Dorsolateral prefrontal cortex (tissue), 122 donors: ENCODE measurements at places on chromosomes 6 and 20. TPM values are rescaled to one million over a fixed set of nuclear protein-coding genes. Genes with fewer than 3 reads are reported as not detected.

Gene HSPA1L
- total RNA-seq, result 7.3 TPM

Gene DEFB123
- total RNA-seq, result not detected

Gene ID4
- total RNA-seq, result 37.6 TPM

Gene MAS1
- total RNA-seq, result 6.3 TPM

Gene POLR1H
- total RNA-seq, result 11.9 TPM

Gene TRAPPC3L
- total RNA-seq, result 0.19 TPM

Gene WFDC10A
- not detected for total RNA-seq

Gene SLC17A2
- not detected for total RNA-seq

Gene EEF1A2
- total RNA-seq, result 838 TPM

Gene NR2E1
- 11.8 TPM for total RNA-seq

Gene SPAG4
- total RNA-seq, result 4.1 TPM

Gene GHRH
- not detected for total RNA-seq

Gene COL10A1
- total RNA-seq, result 1.2 TPM

Gene CCN5
- total RNA-seq, result 2.1 TPM

Gene EYS
- total RNA-seq, result 0.70 TPM

Gene TMEM151B
- 121 TPM for total RNA-seq

Gene FHL5
- total RNA-seq, result 11.5 TPM

Gene RFX6
- total RNA-seq, result 0.47 TPM

Gene IL17A
- total RNA-seq, result not detected

Gene HRH3
- 19.5 TPM for total RNA-seq

Gene SIM1
- not detected for total RNA-seq

Gene JPH2
- total RNA-seq, result 0.47 TPM

Gene ATP6V1G2
- total RNA-seq, result 220 TPM

Gene TSBP1
- not detected for total RNA-seq

Gene NKX2-2
- total RNA-seq, result 16.2 TPM

Gene FAM83C
- total RNA-seq, result not detected

Gene ESR1
- total RNA-seq, result 0.87 TPM

Gene UBD
- not detected for total RNA-seq

Gene OXT
- total RNA-seq, result not detected

Gene ULBP1
- 1.1 TPM for total RNA-seq

Gene FAM50B
- total RNA-seq, result 21.5 TPM

Gene INSM1
- total RNA-seq, result 3.0 TPM

Gene GJA10
- not detected for total RNA-seq

Gene POLH
- total RNA-seq, result 10.5 TPM

Gene AARS2
- total RNA-seq, result 18.1 TPM

Gene GLP1R
- not detected for total RNA-seq

Gene PPP1R3G
- total RNA-seq, result 2.0 TPM

Gene IBTK
- total RNA-seq, result 39.8 TPM

Gene MLN
- total RNA-seq, result not detected

Gene C6orf15
- not detected for total RNA-seq

Gene EYA2
- 5.2 TPM for total RNA-seq

Gene LRRN4
- total RNA-seq, result 0.36 TPM

Gene RSPO4
- 1.7 TPM for total RNA-seq
